CD4-positive, CD25-positive, alpha-beta regulatory T cell (primary cell): ENCODE measurements at places on chromosomes 2 and 18.
A peak's percentile ranks its signal among the peaks of the same experiment; 100 is the strongest.

GRCh38 chr18:33761363-33761762 lies 183.3 kb downstream of the ASXL3 start:
- no peak for DNase-seq

DNA sequence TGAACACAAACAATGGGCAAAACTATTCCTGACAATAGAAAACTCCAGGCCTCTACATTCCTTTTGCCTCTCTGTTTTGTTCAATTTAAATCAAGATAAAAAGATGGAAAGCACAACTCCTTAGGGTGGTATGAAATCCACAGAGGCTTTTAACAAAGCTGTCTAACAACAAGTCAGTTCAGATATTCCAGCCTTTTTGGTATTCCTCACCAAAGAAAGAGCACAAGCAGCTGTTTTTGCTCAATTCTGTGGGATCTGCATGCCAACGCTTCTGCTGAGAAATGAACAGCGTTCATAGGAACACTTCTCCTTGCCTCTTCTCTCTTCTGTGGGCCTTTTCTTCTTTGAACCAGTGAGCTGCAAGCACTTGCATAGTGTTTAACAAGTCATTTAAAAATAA lies 411.6 kb upstream of the TCF4 start:
- DNase-seq: no peak

DNA sequence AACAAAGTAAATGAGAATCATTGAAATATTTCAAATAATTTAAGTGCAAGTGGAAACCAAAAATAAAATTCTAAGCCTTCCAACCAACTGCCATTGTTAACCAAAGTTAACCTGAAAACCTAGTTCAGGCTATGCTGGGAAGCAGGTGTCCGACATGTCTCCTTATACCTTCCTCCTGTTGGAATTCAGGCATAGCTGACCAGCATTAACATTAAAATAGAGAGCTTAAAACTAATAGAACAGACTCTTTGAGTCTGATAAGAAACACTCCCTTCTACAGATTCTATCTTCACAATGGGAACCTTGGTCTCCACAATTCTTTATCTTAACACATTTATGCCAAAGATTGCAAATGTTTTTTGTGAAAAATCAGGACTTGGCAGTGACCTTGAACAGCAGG lies 1004.9 kb upstream of the NRXN1 start:
- DNase-seq: no peak

DNA sequence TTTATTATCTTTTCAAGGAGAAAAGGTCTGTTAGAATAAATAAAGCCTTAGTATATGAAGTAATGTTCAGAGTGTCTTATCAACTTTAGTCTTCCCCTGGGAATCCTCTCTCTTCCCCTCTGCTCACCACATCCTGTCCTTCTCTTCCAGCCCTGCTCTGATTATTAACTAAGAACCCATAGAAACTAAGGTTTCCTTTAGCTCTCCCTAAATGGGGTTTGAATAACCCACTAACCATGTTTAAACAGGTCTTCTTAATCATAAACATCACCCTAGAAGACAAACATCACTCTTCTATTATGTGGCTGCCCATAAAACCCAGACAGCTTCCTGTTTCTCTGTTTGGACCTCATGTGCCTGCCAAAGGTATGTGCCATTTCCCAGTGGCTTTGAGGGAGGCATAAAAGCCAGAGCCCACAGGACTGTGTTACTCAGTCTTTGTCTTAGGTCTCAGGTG lies 50.1 kb downstream of the SLC14A1 start:
- DNase-seq: no peak

GRCh38 chr2:215693193-215693998 lies 257.5 kb upstream of the FN1 start:
- DNase-seq: no peak

DNA sequence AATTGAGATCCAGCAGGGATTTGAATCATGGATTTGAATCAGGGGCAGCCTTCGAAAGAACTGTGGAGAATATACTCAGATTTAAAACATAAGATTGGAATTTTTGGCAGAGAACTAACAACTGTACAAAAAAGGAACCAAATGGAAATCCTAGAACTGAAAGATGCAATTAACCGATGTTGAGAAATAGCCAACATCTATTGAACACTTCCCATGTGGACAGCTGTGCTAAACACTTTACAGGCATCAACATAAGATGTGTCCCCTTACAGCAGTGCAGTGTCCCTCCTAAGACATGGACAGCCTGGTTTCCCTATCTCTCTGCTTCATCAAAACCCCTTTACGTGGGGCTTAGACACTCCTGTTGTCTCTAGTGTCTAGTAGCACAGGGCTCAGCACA lies 3.7 kb upstream of the IL1RN start:
- DNase-seq: no peak

DNA sequence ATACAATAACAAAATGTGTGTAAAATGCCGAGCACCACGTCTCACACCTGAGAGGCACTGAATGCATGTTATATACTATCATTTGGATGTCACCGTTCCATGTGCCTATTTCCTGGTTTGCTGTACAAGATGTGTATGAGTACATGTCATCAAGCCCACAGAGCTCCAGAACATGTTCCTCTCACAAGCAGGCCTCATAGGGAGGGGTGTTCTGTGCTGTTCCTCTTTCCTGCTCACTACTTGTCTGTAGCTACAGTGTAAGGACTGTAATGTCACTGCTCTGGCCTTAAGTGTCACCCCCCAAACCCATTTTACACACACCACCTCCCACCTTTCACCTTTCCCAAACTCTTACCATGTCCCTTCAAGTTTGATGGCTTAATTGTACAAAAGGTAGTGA lies 1.8 kb downstream of the AFF3 start:
- DNase-seq: no peak

GRCh38 chr2:7774481-7774880 lies 857.3 kb downstream of the RNF144A start:
- DNase-seq: no peak

GRCh38 chr2:103781313-103781712 lies 1019.5 kb downstream of the TMEM182 start:
- no peak for DNase-seq

DNA sequence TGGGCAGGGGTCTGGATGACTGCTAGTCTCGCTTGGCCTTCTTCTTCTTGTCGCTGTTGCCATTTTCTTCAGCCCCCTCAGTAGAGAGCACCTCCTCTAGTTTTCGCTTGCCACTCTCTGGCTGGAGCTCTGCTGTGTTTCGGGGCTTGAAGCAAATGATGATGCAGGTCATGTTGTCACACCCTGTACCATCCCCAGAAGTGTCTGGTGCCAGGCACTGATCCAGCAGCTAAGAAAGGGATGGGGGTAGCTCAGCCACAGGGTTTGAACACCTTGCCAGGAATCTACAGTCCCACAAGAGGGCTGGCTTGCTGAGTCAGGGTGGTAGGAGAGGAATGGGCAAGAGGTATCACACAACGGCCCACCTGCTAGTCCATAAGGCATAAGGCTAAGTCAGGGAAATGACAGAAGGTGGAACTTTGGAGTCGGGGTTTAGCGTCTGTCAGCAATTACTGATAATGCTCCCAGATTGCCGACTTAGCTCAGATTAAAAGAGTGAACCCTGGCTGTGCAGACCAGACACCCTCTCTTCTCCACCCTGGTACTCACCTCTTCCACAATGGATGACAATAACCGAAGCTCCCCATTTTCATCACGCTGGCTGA lies 1.1 kb upstream of the ZNF513 start:
- DNase-seq: no peak

DNA sequence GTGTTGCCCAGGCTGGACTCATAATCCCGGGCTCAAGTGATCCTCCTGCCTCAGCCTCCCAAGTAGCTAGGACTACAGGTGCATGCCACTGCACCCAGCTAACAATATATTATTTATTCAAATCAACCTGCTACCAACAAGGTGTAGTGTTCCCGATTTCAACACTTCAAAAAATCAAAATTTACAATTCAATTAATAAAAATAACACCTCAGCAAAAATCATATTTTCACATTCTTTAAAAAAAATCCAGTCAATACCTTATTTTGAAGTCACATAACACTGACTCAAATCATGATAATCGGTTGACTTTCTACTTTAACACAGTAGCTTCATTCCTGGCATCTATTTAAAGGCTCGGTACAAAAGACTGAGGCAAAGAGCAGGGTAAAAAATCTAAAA lies 7.2 kb downstream of the GPR75 start:
- DNase-seq: no peak

GRCh38 chr18:29430416-29430815 lies 1253.5 kb upstream of the CDH2 start:
- no peak for DNase-seq

GRCh38 chr2:186691231-186691630 lies 2.6 kb upstream of the FAM171B start:
- no peak for DNase-seq

DNA sequence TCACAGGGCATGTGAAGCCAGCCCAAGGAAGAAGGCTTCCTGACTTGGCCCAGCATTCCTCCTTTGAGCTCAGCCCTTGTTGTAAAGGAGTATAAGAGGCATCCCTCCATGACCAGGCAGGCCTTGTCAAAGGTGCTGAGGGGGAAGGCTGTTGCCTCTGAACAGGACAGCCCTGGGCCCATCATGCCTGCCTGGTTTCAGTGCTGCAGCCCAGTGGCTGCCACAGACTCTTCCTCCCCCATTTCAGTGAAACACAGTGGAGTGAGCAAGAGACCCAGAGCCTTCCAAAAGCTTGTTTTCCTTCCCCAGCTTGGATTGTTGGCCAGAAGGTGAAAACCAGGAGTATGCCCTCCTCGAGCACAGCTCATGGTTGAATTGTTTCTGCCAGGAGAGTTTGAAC lies 19.9 kb upstream of the RPL37A start:
- no peak for DNase-seq

GRCh38 chr2:105242286-105242993 lies 897 bp downstream of the GPR45 start:
- no peak for DNase-seq

GRCh38 chr2:70553334-70553583 lies 367 bp downstream of the TGFA start:
- DNase-seq: peak; percentile 20

DNA sequence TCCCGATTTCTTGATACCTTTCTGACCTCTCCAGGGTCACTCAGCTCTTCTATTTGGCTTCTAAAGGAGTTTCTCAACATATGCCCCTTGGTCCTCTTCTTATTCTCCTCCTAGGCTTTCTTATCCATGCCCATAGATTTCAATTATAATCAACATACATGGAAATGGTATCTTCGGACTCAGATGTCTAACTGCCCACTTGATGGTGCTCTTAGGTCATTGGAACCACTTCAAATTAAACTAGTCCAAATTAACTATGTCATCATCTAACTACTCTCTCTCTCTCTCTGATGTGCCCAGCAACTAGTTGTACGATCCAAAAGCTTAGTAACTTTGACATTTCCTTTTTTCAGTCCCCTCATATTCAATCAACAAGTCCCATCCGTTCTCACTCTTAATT lies 43.2 kb upstream of the GPR75 start:
- no peak for DNase-seq

- DNase-seq: no peak
Observed at GRCh38 chr2:152097801-152098495, 896 bp downstream of the CACNB4 start.

DNA sequence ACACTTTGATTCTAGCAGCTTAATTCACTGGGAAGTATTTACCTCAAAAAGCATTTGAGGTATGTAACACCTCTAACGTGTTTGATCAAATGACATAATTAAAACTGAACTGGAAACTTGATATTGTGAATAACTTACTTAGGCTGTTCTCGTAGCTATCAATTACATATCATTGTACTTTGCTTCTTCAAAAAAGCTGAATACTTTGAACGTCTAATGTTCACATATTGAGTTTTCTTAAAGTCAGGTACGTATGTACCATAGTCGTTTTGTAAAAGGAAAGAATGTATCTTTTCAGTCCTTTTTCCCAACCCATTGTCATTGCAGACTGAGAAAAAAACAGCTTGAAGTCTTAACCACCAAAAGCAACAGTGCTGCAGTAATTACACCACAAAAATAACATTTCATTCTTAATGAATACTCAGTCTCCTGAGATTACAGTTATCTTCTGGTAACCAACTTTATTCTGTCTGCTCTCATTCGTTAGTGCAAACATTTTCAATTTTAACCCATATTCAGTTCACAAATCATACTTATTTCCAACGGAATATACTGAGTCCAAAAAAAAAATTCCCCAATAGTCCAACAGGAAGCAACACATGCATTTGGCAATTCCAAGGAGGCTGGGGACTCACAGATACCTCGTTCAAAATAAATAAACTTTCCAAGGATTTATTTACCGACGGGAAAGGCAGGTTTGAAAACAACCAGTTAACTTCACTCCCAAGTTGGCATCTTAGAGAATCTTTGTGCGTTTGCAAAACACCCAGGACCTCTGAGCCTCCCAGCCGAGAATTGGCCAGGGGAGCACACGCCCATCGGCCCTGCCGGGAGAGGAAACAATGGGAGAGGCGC lies 1.1 kb downstream of the CHN1 start:
- DNase-seq: no peak

DNA sequence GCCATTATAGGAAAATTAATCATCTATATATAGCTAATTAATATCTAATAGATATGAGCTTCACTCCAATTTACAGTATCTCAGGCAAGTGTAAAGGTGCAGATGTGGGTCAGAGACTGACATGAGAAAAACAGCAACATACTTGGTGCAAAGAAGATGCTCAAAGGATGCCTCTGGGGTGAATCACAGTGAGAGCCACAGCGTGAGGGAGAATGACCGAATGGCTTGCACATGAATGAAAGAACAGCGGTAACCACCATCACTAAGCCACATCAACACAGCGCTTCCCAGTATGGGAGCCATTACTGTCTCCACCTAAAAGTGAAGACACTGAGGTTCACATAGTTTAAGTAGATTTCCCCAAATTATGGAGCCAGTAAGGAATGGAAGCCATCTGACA lies 423.4 kb upstream of the ID2 start:
- no peak for DNase-seq

DNA sequence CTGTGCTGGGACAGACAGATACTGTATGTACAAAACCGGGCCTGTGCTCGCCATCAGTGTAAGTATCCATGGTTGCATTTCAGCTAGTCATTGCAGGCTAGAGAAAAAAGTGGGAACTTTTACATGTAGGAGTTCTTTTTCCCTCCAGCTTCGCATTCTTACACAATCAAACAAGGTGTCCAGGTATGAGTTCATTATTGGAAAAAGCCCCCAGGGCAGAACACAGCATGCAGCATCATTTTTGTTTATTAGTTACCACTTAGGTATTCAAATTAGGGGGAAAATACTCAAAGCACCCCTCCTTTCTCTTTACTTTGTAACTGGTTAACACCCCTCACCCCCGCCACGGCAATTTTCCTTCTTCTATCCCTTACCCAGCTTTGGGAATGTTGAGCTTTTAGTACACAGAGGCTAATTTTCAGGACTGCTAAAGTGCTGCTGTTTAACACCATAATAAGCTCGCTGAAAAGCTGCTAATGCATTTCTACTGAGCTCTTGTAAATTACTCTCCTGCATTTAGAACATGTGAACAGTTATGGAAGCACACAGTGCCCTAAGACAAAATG lies 13.6 kb downstream of the UPP2 start:
- no peak for DNase-seq

DNA sequence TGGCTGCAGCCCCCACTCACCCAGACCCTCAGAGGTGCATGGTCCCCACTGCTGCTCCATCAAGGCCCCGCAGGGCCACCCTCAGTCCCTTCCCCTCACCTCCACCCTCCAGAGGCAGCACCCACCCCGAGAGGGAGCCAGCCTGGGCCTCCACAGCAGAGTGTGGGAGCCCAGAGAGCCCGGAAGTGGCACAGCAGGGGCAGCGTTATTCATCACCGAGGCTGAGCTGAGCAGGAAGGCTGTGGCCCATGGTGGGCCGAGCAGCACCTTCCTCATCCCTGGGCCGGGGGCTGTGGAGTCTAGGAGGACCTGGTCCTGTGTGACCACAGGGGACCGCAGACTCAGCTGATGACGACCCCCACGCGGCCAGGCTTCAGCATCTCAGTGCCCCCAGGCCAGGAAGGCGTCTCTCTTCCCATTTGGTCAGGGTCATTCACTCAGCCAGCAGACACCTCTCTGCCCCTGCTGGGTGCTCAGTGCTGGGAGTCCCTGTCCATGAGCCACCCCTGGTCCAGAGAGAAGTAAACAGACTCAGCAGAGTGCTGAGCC lies 258.1 kb downstream of the ATAD2B start:
- no peak for DNase-seq
